ENCODE measurements at places on chromosomes 4 and X. TPM values are rescaled to one million over a fixed set of nuclear protein-coding genes. Genes with fewer than 3 reads are reported as not detected.

- peaks cover 6% of the 10 kb centered on the region for H3K36me3 ChIP-seq
- peaks cover 3% of the 10 kb centered on the region for H3K4me1 ChIP-seq
- no peaks in the 10 kb centered on the region for H3K27me3 ChIP-seq
- H3K4me3 ChIP-seq = peak overlapping the region; percentile 83
- no peak for DNase-seq
These were observed 808 bp downstream of the THAP6 start for GRCh38 chr4:75514949-75515612.

DNA sequence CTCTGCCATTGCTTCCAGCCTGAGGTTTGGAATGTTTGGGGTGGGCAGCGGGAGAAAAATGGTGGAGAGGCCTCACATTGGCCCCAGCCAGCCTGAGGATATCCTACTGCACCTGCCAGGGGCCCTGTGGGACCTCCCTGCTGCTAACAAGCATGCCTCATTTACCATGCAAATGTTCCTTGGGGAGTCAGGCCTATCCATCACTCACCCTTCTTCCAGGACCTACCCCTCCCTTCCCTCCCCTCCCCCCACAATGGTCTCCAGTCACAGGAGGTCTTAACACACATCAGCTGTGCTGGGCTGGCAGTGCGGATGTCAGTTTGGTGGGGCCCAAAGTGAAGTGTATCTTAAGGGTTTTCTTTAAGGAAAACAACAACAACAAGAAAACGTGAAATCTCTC is 139.2 kb downstream of the SHOX start:
- no peaks in the 10 kb centered on the region for H3K27me3 ChIP-seq
- H3K36me3 ChIP-seq = no peaks in the 10 kb centered on the region
- DNase-seq = no peak
- H3K4me1 ChIP-seq = no peaks in the 10 kb centered on the region
- H3K4me3 ChIP-seq = no peak overlapping the region
- no peak overlapping the region for H3K27ac ChIP-seq

DNA sequence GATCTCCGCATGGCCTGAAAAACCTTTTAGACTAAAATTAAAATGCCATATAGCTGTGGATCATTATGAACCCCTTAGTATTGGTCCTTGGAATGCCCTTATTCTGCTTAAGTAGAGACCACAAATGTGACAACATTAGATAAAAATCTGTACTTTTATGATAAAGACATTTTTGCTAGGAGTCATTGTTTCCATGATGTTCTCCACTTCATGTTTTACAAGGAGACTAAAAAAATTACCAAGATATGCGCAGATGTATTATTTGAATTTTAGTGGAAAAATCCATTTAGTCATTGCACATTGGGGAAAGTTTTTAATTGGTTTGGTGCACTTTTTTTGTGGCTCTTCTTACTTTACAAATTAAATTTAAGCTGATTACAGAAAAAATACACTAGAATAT is 85.1 kb upstream of the HPRT1 start:
- no peaks in the 10 kb centered on the region for H3K27me3 ChIP-seq
- no peak overlapping the region for H3K27ac ChIP-seq
- no peak for DNase-seq
- H3K4me3 ChIP-seq = peak overlapping the region; percentile 82
- no peaks in the 10 kb centered on the region for H3K36me3 ChIP-seq

- no peak overlapping the region for H3K27ac ChIP-seq
- H3K4me3 ChIP-seq = no peak overlapping the region
- H3K4me1 ChIP-seq = peaks cover 6% of the 10 kb centered on the region
- H3K36me3 ChIP-seq = no peaks in the 10 kb centered on the region
- H3K27me3 ChIP-seq = no peaks in the 10 kb centered on the region
- DNase-seq = no peak
These were observed 26.3 kb downstream of the AREG start for GRCh38 chr4:74471264-74471663.

SH2D1A gene
- 0.08 TPM for polyA plus RNA-seq

Measured in fibroblast of lung (primary cell).